ENCODE measurements at places on chromosomes 3 and 15. TPM values are rescaled to one million over a fixed set of nuclear protein-coding genes. Genes with fewer than 3 reads are reported as not detected.

GOLGA6L9 gene
- 1.9 TPM for total RNA-seq

FAM81A gene
- 0.38 TPM for total RNA-seq

SI gene
- total RNA-seq, result not detected

TMEM62 gene
- total RNA-seq, result 21.1 TPM

ROBO2 gene
- total RNA-seq, result 1.1 TPM

HYAL3 gene
- total RNA-seq, result 5.3 TPM

SLC24A5 gene
- total RNA-seq, result not detected

CFAP100 gene
- not detected for total RNA-seq

SNTN gene
- total RNA-seq, result not detected

MRPS22 gene
- total RNA-seq, result 52.2 TPM

IQCH gene
- 1.1 TPM for total RNA-seq

DET1 gene
- total RNA-seq, result 8.7 TPM

ALDH1L1 gene
- 176 TPM for total RNA-seq

WNT5A gene
- total RNA-seq, result 3.1 TPM

SEMA3F gene
- total RNA-seq, result 29.8 TPM

ZDHHC23 gene
- 4.8 TPM for total RNA-seq

COL6A6 gene
- 5.2 TPM for total RNA-seq

CCDC54 gene
- not detected for total RNA-seq

SLC12A1 gene
- not detected for total RNA-seq

ADPGK gene
- total RNA-seq, result 45.7 TPM

FETUB gene
- not detected for total RNA-seq

RLBP1 gene
- not detected for total RNA-seq

PPP4R2 gene
- 46.5 TPM for total RNA-seq

TF gene
- total RNA-seq, result 27.3 TPM

GRK7 gene
- total RNA-seq, result 0.12 TPM

SLC22A14 gene
- 0.65 TPM for total RNA-seq

FMN1 gene
- 29.3 TPM for total RNA-seq

ANKUB1 gene
- total RNA-seq, result not detected

MTMR10 gene
- 70.0 TPM for total RNA-seq

NPAP1 gene
- total RNA-seq, result not detected

RYK gene
- 100 TPM for total RNA-seq

GABRA5 gene
- not detected for total RNA-seq

LRRK1 gene
- total RNA-seq, result 35.5 TPM

DPPA2 gene
- not detected for total RNA-seq

OXSM gene
- 6.5 TPM for total RNA-seq

SERINC4 gene
- total RNA-seq, result not detected

Measured in omental fat pad (tissue), 4 donors.